ENCODE measurements at places on chromosomes 16 and 17.

GRCh38 chr16:87993901-87994300 is 42.7 kb downstream of the BANP start:
- DNase-seq = no peak

- no peak for DNase-seq
These were observed 442.6 kb downstream of the SHISA9 start for GRCh38 chr16:13344001-13344400.

DNA sequence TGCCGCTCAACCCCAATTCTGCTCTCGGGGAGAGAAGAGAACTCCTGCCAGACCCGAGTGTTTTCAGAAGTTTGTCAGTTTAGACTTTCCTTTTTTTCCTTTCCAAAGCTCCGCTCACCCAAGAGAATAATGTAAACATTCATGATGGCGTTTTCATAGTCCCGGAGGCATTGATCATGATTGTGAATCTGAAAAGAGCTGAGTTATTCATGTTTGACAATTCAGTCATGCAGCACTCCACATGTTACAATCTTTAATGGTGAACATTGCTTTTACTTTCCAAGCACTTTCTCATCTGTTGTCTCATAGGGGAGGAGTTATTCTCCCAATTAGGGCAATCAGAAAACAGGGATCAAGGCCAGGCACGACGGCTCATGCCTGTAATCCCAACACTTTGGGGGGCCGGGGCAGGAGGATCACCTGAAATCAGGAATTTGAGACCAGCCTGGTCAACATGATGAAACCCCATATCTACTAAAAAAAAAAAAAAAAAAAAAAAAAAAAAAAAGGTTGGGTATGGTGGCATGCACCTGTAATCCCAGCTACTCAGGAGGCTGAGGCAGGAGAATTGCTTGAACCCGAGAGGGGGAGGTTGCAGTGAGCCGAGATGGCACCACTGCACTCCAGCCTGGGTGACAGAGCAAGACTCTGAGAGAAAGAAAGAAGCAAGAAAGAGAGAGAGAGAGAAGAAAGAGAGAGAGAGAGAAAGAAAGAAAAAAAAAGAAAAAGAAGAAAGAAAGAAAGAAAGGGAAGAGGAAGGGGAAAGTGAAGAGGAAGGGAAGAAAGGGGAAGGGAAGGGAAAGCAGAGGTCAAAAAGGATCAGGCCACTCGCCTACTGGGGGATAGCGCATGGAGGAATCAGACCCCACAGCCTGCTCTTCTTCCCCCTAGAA is 70.0 kb upstream of the TNRC6C start:
- DNase-seq = no peak

- DNase-seq = no peak
These were observed 8.6 kb upstream of the GSG1L start for GRCh38 chr16:28072087-28072486.

DNA sequence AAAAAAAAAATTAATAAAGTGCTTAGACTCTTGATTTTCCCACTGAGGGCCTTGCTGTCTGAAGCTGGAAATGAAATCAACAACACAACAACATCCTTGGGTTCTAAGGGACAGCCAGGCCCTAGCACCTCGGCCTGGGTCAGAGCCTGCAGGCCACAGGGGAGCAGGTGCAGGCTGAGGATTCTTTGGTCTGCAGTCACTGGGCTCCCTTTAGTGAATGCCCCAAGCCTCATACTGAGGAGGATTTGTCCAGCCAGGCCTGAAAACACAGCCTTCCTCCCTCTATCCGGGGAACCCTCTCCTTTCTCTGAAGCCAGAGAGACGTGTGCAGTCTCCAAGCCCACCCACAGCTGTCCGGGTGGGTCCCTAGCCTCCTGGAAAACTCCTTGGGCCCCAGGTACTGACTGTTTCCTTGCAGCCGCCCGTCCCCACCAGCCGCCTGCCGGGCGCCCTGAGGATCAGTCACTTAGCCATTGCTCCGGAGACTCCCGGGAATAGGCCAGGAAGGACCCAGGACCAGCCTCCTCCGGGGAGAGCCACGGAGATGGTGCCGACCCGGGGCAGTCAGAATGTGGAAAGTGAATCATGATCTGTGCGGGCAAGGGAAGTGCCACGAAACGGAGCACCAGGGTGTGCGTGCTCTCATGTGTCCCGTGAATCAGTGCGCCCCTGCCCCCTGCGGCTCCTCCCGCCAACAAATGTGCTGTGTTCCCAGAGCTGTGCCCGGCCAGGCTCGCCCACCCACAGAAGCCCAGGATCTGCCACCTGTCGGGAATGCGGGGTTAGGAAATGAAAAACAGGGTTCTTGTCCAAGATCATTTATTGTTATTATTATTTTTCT is 91.0 kb downstream of the RTN4RL1 start:
- no peak for DNase-seq

DNA sequence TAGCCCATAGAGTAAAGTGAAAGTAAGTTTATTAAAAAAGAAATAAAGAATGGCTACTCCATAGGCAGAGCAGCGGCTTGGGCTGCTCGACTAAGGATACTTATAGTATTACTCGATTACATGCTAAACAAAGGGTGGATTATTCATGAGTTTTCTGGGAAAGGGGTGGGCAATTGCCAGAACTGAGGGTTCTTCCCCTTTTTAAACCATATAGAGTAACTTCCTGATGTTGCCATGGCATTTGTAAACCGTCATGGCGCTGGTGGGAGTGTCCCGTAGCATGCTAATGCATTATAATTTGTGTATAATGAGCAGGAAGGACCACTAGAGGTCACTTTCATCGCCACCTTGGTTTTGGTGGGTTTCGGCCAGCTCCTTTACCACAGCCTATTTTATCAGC is 13.3 kb upstream of the GAS7 start:
- DNase-seq = no peak

GRCh38 chr16:49527611-49528010 is 154.0 kb downstream of the C16orf78 start:
- no peak for DNase-seq

DNA sequence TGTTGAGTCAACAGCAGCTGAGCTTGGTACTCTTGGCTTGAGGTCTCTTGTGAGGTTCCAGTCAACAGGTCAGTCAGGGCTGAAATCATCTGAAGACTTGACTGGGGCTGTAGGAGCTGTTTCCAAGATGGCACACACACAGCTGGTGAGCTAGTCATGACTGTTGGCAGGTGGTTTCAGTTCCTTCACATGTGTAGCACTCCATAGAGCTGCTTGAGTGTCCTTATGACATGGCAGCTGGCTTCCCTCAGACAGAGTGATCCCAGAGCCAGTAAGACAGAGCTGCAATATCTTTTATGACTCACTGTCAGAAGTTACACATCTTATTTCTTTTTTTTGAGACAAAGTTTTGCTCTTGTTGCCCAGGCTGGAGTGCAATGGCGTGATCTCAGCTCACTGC is 19.5 kb upstream of the GAS7 start:
- no peak for DNase-seq

GRCh38 chr16:59042301-59042700 is 308.2 kb upstream of the GOT2 start:
- DNase-seq = no peak

GRCh38 chr16:53504665-53505064 is 1.7 kb upstream of the AKTIP start:
- DNase-seq = peak; percentile 26

DNA sequence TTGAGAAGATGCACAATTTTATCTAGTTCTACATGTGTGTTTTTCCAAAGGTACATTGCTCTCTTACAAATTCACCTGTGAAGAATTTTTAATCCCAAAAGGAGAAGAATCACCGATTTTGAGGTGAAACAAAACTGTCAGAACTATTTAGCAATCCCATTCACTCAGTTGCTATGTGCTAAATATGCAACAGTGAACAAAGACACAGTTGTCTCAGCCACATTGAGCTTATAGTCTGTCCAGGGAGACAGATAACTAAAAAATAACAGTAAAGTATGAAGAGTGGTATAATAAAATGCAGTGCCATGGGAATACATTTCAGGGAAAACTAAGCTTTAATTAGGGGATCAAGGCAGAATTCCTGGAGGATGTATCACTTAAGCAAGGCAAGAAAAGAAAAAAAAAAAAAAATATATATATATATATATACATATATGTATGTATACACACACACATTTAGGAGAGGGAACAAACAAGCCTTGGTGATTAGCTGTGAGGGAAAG is 110.4 kb downstream of the SPAG9 start:
- no peak for DNase-seq

- DNase-seq = no peak
These were observed 16.3 kb downstream of the PRPSAP1 start for GRCh38 chr17:76337413-76337777.

DNA sequence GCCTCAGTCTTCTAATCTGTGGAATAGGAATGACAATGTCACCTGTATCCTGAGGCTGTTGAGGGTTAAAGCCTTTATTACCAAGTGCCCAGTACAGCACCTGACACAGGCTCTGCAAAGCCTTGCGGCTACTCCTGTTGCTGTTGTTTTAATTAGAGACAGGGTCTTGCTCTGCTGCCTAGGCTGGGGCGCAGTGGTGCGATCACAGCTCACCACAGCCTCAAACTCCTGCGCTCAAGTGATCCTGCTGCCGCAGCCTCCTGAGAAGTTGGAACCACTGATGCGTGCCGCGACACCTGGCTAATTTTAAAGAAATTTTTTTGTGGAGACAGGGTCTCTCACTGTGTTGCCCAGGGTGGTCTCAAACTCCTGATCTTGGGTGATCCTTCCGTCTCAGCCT is 5.4 kb downstream of the GSE1 start:
- no peak for DNase-seq

- no peak for DNase-seq
These were observed 22.7 kb upstream of the ATP5MC1 start for GRCh38 chr17:48869821-48870318.

- DNase-seq = peak; percentile 84
These were observed 192.4 kb upstream of the GSE1 start for GRCh38 chr16:85420501-85421337.

- DNase-seq = no peak
These were observed 23.8 kb downstream of the UNC13D start for GRCh38 chr17:75820094-75821080.

All from activated CD4-positive, alpha-beta T cell treated with anti-CD3 and anti-CD28 coated beads for 48 hours (primary cell).